ENCODE measurements at places on chromosomes 3 and 15. TPM values are rescaled to one million over a fixed set of nuclear protein-coding genes. Genes with fewer than 3 reads are reported as not detected.

DNA sequence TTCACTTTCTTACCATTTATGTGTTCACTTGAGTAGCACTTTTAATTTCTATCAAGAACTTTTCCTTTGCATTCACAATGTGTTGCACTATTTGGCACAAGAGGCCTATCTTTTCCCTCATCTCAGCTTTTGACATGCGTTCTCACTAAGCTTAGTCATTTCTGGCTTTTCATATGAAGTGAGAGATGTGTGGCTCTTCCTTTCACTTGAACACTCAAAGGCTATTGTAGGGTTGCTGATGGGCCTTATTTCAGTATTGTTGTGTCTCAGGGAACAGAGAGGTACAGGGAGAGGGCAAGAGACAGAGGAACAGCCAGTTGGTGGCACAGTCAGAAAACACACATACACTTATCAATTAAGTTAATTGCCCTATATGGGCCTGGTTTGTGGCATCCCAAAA is 127.4 kb upstream of the MLF1 start:
- ATAC-seq: no peak

DNA sequence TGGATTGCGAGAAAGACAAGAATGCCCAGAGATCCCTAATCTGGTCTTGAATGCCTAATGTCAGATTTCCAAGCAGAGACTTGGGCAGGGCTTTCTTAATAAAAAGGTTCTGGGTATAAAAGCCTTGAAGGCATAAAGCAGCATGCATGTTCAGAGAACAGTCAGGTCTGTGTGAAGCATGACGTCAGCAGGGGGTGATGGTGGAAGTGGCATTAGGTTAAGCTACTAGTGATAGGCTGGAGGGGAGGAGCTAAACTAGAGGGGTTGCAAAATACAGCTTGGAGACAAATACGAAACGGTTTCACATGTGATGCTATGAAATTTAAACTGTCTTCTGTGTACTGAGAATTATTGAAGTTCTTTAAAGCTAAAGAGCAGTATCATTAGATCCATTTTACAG is 125.6 kb downstream of the VPS8 start:
- no peak for ATAC-seq

DNA sequence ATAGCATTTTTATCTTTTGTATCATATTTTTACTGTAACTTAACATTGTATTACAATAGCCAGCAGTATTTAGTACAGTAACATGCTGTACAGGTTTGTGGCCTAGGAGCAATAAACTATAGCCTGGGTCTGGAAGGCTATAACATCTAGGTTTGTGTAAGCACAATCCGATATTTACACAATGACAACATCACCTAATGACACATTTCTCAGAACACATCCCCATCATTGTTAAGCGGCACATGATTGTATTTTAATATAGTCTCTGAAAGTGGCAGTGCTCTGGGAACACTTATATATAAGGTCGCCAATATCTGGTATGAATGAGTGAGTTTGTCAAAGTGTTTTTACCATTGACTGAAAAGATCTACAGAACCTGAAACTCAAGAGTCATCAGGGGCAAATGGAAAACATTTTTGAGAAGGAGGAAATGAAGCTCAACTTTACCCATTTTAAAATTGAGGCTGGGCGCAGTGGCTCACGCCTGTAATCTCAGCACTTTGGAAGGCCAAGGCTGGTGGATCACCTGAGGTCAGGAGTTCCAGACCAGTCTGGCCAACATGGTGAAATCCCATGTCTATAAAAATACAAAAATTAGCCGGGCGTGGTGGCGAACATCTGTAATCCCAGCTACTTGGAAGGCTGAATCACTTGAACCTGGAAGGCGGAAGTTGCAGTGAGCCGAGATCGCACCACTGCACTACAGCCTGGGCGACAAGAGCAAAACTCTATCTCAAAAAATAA is 38.8 kb upstream of the TNFSF10 start:
- ATAC-seq: no peak

DNA sequence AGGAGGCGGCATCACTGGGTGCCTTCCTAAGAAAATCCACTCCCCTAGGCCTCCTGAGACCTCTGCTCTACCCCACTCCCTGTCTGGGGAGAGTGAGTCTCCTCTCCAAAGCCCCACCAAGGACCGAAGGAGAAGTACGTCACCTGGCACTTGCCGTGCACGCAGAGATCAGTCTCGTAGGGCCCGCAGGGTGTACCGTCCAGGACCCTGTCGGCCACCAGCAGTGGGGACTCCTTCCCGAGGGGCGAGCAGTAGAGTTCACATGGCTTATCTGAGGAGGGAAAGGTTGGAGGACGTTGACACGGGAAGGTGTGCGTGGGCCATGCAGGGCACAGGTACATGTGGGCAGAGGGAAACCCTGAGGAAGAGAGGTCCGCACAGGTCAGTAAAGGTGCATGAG is 232.9 kb downstream of the ADAMTS17 start:
- no peak for ATAC-seq

Gene SMAD3
- total RNA-seq: 26.9 TPM

Gene TMIE
- total RNA-seq: not detected

Gene RAF1
- 143 TPM for total RNA-seq

Gene CACNA1D
- total RNA-seq: 0.52 TPM

GRCh38 chr15:63264688-63265293 is 12.6 kb upstream of the APH1B start:
- no peak for ATAC-seq

- no peak for ATAC-seq
Observed at GRCh38 chr3:195255571-195256501, 15.1 kb downstream of the XXYLT1 start.

DNA sequence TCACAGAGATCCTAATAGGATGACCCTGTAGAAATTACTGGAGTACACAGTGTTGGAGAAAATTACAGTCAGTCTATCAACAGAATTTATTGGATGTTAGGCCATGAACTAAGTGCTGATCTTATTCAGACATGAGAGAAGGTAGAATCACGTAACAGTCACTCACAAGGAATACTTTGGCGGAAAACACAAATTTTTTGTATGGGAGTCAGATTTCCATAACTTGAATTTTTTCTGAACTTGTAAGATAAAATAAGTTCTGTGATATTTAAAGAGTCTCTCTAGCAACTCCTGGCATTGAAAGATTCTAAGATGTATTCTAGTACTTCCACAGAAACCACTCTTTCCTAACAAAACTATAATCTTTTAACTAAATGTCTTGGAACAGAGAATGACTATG is 178.8 kb upstream of the MME start:
- ATAC-seq: no peak

DNA sequence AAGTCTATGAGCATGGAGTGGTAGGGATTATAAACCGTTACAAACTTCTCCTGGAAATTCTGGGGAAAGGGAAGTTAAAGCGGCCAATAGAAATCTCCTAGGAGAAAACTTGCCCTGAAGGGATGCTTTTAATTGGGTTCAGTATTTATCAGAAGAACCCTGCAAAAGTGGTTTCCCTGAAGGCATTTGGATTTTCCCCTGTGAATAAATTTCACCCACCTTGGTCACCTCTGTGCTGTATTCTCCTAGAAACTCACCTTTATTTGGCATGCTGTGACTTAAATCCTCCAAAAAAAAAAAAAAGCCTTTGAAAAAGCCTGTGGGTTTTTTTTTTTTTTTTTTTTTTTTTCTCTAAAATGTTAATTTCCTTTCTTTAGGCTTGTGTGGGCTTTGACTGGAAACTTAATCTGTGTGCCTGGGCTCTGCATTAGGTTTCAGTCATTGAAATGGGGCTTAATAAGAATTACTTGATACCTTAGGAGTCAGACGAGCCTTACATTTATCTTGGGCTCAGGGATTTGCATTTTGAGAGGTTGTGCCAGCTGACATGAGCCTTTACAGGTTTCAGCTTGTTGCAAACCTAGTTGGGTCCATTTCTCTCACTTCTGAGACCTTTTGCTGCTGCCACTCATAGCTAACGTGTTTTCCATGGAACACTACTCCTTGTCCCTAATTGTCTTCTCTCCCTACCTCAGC is 22.0 kb downstream of the TGFBR2 start:
- no peak for ATAC-seq

- peak; percentile 57 for ATAC-seq
Observed at GRCh38 chr3:73419179-73419803, 205.4 kb downstream of the PDZRN3 start.

Gene KAT2B
- 39.9 TPM for total RNA-seq

DNA sequence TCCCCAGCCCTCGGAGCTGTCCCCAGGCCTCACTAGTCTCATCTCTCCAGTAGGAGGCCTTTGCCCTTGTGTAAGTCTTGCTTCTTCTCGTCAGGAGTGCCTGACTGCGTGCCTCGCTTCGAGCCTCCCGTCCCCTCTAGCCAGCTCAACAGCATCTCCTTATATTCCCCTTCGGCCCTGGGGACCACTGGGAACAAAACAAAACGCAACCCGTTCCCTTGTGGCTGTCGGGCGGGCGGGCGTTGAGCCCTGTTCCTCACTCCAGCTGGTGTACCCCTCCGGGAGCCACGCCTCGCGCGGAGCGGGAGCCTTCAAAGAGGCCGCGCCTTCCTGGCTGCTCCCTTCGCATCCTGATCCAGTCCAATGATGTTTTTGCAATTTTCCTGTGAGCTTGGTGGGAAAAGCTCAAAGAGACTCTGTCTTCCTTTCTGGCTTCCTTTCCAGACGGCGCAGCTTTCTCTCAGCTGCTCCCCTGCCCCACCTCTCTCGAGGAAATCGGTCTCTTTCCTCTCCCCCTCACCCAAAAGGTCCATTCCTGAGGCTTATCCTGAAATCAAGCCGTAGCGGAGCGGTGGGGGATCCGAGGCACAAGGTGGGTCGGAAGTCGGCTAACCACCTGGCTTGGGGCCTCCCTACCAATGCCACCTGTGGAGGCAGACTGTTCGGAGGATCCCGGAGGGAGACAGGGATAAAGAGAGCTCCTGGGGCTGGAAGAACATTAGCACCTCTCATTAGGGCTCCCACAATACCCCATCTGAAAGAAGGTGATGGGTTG is 33.4 kb upstream of the SRP14 start:
- ATAC-seq: no peak

GRCh38 chr15:94230883-94231722 is at the start of gene MCTP2:
MCTP2 (plus strand) TSS chr15:94231561; CDS start chr15:94298266, 66,705 bp downstream.
- ATAC-seq: peak; percentile 88

DNA sequence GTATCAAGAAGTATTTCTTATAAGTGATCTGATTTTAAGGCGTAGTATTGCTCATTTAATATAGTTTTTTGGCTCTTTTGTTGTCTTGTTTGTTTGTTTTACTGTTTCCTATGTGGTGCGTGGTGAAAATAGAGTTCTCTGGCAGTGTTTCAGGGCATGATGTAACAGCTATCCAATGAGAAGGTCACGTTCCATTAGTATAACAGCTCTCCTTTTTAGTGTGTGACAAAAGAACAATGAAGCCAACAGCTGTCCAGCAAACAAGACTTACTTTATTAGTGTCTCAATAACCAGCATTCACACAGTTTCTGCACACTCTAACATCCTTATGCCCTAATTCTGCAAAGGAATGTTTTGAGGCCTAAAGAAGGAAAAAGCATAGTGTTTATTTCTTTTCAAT is 127.9 kb downstream of the SLC25A26 start:
- no peak for ATAC-seq

Gene SH2D7
- not detected for total RNA-seq

Gene SLC25A36
- total RNA-seq: 59.6 TPM

GRCh38 chr3:48038971-48039481 is 22.8 kb upstream of the MAP4 start:
- ATAC-seq: no peak

DNA sequence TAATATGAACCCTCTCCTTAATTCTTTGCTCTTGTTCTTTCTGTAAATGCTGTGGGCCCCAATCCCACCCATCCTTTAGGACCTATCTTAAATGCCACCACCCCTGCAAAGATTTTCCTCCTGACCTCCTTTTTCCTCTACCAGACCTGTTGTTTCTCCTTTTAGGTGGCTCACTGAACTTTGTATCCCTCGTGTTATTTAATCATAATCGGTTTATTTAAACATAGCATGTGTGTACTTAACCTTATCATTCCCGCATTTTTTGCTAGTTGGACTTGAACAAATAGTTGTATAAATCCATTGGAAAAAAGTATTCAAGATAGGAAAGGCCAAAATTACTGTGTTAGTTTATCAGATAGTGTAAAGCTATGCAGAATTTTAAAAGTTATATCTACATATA is 988 bp upstream of the NFKBIZ start:
- no peak for ATAC-seq

- ATAC-seq: no peak
Observed at GRCh38 chr15:91514147-91514546, 339.4 kb upstream of the SLCO3A1 start.

DNA sequence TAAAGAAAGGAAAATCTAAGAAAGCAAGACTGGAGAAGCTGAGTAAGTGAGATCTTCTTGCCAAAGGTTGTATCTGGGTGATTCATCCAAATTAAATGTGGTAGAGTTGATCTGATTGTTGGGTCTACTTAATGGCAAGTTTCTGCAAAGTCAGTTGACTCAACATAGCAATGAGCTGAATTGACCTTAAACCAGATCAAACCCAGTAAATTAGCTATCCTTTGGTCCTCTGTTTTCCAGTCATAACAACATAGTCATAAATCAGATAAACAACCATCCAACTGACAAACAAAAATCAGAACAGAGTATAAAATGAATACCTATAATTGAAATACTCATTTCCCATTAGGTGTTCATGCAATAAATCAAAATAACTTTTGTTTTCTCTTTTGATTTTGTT is 142.6 kb upstream of the CFAP20DC start:
- ATAC-seq: no peak

DNA sequence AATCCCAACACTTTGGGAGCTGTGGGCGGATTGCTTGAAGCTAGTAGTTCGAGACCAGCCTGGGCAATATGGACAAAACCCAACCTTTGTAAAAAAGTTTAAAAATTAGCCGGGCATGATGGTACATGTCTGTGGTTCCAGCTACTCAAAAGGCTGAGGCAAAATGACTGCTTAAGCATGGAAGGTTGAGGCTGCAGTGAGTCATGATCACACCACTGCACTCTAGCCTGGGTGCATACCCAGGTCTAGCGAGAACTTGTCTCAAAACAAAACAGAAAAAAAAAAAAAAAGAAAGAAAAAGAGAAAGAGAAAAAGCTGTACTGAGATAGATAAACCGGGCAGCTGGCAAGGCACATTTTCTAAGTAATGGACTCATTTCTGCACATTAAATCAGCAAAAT is 10.6 kb downstream of the ARPP19 start:
- ATAC-seq: no peak

- ATAC-seq: no peak
Observed at GRCh38 chr3:100269410-100270214, 8.8 kb downstream of the TBC1D23 start.

Gene TIGIT
- 1.1 TPM for total RNA-seq

DNA sequence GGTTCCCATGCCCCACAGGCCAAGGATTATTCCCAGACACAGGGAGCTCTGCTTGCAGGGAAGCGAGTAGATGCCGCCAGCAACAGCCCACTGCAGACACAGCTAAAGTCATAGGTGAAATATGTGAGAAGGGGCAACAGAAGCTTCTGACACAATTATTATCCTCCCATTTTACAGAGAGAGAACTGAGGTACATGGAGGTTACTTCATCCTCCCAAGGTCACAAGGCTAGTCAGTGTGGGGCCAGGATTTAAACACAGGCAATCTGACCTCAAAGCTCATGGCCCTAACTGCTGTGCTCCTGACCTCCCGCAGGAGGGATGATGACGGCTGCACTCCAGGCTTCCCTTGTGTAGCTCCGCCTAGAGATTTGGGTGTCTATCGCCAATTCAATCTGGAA is 15.7 kb upstream of the FSIP1 start:
- ATAC-seq: no peak

Gene ZNF620
- 7.0 TPM for total RNA-seq
